ENCODE measurements at places on chromosomes 12 and 14.

GRCh38 chr14:77063571-77064171, 34.4 kb upstream of the CIPC start:
- DNase-seq = no peak

DNA sequence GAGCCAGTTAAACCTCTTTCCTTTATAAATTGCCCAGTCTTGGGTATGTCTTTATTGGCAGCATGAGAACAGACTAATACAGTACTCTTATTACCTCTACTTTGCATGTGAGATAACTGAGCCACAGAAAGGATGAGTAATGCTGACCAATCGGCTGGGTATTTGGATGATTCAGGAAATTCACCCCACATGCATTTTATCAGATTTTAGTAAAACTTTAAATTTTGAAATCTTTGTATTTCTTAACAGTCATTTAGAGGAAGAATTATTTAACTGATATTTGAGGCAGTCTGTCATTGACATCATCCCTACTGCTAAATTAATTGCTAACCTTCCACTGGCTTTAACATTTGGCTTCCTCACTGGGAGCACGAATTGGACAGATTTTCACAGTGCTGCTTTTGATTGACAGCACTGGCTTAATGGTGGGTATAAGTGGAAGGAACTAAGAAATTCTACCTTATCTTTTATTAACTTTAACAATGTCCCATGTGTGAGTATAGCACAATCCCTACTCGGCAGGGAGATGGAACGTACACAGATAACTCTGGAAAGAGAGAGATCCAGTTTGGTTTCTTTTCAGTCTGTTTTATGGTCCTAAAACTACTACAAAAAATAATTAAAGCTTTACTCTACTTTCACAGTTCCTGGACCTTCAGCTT, 261.0 kb downstream of the DACT1 start:
- no peak for DNase-seq

DNA sequence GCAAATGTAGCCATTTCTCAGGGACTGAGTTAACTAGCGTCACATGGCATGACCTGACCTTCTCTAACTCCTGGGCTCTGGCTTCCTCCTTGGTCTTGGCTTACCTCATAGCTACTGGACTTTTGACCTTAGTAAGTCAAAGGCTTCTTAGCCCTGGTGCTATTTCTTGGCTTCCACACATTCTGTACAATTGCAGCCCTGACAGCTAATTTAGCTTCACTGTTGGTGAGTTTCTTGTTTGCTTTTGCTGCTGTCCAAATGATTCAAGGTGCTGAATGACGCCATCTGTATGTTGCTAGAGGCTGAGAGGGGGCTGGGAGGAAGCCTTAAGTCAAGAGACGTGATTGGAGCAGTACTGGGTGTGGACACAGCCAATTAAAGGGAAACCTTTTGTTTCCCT, 202.7 kb downstream of the PRKD1 start:
- DNase-seq = no peak

GRCh38 chr14:76780058-76780345, 18.7 kb downstream of the VASH1 start:
- no peak for DNase-seq

DNA sequence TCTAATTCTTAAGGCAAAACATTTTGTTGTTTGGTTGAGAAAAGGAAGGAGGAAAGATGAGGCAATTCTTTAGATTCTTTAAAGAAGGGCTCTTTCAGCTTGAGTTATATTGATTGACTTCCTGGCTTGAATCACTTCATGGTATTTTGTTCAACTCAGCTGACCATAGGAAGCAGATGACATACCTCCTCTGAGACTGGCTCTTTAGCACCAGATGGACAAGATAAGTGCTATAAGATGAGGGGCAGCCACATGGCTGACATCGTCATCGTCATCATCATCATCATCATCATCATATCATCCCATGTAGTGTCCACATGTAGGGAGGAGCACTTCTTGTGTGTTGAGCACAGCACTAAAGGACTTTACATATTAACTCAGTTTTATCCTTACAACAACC, 81.3 kb downstream of the SSPN start:
- no peak for DNase-seq

DNA sequence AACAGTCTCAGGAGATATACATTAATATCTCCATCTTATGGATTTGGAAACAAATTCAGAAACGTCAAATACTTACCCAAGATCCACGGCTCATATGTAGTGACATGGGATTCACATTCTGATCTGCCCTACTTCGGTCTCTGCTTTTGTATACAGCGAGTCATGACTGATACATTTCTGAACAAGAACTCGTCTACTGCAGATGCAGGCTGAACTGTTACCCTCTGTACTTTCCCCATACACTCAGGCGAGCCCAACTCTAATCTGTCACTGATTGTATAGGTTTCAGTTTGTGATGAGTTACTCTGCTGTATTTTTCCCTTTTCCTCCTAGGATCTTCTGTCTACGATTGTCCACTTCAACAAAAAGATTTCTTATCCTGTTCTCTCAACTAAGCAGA, 441.6 kb downstream of the CCDC91 start:
- DNase-seq = no peak

DNA sequence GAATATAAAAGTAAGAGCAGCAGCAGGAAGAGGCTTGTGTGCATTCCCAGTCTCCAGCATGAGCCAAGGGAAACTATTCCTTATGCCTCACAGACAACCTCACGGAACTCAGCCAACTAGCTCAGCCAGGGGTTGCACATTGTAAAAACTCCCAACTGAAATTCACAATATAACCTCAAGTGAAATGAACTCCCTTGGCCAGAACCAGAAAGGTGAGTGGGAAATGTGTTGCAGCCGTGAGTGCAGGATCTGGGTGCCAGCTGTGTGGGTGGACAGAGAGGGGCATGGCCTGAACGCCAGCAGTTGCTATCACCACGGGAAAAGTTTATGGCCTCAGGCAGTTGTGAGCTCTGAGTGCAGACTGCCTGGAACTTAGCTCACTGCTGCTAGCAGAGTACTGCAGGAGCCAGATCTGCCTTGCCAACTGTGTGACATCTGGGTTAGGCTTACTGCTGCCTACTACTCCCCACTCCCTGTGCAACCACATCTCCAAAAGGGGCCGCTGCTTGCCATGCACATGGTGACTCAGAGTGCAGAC, 2.3 kb upstream of the CLEC1A start:
- DNase-seq = no peak

DNA sequence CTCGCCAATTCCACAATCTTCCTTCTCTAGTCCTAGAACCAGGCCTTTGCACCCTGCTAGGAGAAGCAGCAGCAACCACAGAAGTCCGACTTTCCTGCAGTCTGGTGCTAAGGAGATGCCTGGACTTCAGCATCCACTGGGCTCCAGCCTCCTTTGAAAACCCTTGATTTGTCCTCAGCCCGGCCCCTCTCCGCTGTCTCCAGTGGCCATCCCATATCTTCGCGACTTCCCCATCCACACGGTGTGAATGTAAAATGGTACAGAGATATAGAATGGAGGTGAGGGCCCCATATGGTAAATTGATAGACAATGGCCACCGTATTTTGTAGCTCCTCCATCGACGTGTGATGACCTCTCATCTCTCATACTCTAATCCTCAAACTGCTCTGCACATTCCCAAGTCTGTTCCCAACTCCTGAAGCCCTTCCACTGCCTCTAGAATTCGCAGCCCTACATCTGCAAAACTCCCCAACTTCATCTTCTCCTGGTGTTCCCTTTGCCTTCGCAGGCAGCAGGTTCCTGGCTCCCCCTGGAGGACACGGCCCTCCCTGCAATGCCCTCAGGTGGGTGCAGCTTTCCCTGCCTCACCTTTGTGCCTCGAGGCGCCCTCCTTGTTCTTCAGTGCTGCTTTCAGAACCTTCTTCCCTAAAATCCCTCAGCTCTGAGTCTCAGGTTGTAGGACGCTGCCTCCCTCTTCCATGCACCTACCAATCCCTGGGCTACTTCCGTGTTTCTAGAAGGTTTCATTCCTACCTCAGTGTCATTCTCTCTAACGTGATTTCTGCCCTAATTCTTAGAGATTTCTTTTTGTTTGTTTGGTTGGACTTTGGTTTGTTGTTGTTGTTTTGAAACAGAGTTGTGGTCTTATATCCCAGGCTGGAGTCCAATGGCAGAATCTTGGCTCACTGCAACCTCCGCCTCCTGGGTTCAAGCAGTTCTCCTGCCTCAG, 36.7 kb downstream of the TMBIM6 start:
- DNase-seq = no peak

GRCh38 chr14:31380106-31380505, 40.2 kb downstream of the HEATR5A start:
- DNase-seq = no peak

- DNase-seq = peak; percentile 95
These were observed 53.3 kb upstream of the CDKN3 start for GRCh38 chr14:54343272-54344121.
